Stimulated activated CD4-positive, alpha-beta T cell treated with anti-CD3 and anti-CD28 coated beads, Interleukin-4, amount 100 ng/mL, for 4 hours (primary cell): ENCODE measurements at places on chromosomes 16 and 17.

- no peak for DNase-seq
These were observed 18.5 kb upstream of the PHB1 start for GRCh38 chr17:49433000-49433694.

GRCh38 chr17:77325577-77326075, 184.9 kb downstream of the SEC14L1 start:
- no peak for DNase-seq

DNA sequence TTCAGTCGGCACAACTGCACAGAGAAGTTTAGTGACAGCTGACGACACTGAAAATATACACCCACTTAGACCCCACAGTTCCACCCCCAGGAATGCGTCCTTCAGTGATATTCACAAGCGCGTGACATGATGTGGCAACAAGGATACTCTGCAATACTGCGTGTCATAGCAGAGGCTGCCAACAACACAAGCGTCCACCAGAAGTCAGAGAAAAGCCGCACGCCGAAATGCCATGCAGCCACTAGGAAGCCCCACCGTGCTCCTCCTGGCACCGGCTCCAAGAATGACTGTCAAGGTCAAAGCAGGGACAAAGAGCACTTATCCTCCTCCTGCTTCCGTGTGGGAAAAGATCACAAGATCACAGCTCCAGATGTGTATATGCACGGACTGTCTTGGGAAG, 3.5 kb downstream of the ATP2A3 start:
- DNase-seq: no peak

GRCh38 chr16:56013962-56014552, 138.9 kb upstream of the CES5A start:
- DNase-seq: no peak

DNA sequence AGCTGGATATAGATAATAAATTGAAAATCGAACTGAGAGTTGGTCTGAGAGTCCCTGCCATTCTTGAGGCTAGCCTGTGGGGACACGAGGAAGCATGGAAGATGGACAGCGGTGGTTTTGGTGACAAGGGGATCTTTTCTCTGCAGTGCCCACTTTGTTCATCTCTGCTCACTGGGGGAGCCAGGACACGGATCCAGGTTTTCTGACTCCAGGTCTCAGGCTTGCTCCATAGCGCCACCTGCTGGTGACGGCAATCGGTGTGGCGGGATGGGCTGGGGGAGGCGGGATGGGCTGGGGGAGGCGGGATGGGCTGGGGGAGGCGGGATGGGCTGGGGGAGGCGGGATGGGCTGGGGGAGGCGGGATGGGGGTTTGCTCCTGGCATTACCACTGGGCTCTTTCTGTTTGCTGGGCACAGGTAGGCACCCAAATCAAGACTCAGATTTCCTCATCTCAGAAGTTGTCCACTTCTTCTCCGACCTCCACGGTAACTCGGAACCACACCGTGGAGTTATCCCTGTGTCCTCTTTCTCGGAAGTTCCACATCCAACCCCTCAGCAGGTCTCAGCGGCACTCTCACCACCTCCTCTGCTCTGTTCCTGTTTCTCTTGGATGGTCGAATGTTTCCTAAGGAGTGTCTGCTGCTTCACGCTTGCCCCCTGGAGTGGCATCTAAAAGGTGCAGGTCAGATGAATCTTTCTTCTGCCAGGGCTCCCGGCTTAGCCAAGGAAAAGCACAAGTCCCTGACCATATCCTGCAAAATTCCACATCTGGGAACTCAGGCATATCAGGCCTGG, 142.4 kb downstream of the CYLD start:
- DNase-seq: peak; percentile 23

GRCh38 chr16:50609471-50609870, 61.3 kb downstream of the NKD1 start:
- DNase-seq: no peak

DNA sequence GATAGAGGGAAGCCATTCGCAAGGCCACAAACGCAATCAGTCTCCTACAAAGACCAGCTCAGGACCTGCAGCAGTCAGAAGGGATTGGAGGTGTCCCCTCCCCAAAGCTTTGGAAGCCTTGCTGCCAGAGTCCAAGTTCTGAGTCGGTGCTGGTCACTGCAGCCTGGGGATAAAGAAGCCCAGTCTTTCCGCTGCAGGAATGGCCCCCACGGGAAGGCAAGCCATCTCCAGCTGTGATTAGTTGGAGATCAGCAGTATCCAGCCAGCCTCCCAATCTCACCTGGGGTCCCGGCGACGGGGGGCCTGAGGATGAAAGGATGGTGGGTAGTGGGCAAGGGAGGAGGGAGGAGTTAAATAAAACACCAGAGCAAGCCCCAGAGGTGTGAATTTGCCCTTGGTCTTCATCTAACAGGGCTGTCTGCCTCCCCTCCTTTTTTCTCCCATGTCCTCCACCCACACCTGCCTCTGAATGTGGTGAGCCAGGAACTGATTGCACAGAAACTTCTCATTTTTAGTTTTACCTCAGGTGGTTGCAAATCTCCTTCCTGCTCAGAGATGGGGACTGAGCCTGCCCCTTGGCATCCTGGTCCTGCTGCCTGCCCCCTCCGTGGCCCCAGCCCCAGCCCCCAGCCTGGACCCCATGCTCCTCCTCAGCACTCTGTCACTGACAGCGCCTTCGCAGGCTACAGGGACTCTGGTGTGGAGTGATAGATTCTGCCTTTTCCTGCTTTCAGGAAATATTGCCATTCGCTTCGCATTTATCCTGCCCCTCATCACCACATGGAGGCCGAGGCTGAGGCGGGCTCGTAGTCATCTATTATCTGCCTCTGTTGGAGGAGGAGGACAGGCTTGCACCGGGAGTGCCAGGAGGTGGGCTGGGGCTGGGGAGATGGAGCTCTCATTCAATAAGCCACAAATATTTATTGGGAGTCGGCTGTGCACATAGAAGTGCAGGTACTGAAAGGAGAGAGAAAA, 262.9 kb upstream of the SDK2 start:
- no peak for DNase-seq

GRCh38 chr16:78485188-78485916, 385.9 kb downstream of the WWOX start:
- no peak for DNase-seq

DNA sequence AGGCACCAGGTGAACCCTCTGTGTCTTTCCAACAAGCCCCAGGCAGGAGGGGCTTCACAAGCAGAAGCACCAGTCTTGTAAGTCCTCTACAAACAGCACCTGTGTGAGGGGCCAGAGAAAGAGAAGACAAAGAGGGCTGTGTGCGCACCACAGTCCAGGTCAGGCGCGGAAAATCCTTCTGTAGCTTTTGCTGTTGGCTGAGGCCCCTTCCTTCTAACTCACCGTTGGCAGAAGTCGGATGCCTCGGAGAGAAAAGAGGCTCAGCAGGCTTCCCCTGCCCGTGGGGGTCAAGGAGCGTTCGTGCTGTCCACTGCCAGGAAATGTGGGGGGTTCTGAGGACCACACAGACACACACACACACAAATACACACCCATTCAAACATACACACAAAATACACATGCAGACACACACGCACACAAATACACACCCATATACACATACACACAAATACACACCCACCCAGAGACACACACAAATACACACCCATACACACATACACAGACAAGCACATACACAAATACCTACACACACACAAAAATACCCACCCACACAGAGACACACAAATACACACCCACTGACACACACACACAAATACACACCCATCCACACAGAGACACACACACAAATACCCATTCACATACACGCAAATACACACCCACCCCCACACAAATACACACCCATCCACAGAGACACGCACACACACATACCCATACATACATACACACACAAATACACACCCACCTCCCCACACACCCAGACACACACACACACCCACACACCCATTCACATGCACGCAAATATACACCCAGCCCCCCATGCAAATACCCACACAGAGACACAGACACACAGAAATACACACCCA, 6.8 kb downstream of the ZG16B start:
- DNase-seq: no peak
